ENCODE measurements at places on chromosomes 6 and 20.

DNA sequence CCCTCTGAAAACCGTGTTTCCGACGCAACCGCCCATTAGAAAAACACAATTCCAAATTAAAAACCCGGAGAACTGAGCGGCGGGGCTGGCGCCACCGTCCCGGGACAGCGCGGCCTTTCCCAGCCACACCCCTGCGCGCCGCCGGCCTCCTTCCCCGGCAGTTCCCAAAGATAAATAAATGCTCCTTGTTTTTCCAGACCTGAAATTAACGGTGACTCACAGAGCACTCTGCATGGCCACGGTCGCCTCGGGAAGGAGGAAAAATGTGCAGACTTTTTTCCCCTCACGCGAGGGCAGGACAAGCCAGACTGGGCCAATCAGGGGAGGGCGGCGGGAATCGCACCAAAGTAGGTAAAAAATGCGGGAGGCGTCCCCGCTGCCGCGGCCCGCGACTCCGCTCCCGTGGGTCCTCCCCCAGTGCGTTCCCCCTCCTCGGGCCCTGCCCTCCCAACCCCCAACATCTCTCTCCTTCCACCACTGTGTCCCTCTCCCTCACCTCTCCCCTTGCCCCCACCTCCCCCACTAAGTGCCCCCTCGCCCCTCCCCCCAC is 828 bp upstream of the DSTN start:
- DNase-seq: peak; percentile 82

DNA sequence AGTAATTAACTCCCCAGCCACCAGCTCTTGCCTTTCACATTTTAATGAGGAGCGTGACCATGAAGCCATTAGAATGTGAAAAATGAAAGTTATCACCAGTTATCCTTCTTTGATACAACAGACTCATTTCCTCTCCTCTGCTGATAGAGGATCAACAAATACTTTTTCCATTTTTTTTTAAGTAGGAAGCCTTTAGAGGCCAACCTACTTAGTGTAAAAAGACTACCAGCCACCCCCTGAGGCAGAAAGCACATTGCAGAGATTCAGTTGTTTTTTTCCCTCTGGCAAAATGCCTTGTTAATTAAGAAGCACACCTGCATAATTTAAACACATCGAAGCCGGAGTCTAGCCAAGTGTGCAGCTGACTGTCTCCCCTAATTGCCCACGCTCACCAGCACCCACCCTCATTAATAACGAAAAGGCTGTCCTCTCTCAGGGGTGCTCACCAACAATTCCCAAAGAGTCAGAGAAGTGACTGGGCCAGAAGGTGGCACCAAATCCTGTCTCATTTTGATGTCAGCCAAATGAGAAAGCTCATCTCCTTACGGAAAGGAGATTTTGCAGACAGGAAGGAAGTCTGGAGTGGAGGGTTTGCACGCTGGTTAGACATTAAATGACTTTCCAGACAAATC is 60.9 kb upstream of the MC3R start:
- no peak for DNase-seq

GRCh38 chr6:7461416-7461815 is 71.8 kb downstream of the RIOK1 start:
- no peak for DNase-seq

DNA sequence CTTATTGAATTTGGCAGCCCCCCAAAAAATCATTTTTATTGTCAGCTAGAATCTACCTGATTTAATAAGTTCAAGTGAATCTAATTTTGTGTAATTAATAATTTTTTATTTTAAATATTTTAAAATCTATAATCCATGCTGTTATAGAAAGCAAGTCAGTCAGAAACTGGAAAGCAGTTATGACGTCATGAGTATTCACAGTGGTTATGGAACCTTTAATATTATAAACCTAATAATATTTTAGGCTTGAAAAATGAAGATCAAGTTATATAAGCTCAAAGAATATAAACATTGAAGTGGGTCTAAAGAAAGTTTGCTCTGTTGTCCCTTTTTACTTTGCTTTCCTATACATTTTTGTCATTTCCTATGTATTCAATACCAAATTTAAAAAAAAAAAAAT is 1075.1 kb upstream of the EPHA7 start:
- no peak for DNase-seq
